ENCODE measurements at places on chromosomes 1 and 21.
A peak's percentile ranks its signal among the peaks of the same experiment; 100 is the strongest.

DNA sequence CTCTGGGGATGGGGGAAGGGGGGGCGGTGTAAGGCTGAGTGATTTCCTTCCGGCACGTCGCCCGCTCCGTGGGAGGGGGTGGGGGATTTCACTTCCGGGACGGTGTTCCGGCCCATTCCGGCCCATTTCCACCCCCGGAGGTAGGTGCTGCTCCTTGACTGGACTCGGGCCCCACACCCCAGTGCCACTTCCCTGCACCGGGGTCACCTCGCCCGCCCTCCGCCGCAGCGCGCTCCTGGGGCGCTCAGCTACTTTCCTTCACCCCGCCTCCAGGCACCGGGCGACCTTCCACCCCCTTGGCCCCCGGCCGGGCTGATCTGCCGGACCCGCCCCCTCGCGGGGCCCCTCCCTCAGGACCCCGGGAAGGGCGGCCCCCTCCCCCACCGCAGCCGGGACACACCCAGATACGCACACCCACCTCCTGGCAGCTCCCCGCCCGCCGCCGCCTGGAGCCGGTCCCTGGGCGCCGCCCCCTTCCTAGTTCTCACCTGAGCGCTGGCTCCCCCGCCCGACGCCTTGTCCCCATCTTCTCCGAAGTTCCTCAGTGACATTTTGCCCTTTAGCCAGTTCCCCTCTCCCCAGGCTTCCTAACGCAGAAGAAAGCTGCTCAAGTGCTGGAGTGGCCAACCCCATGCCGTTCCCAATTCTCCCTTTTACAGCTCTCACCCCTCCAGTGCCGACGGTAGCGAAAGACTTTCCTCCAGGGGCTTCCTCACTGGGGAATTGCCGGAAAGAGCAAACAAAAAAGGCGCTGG, at the start of gene ZBTB37:
ZBTB37 (plus strand) TSS at position 115 of the 755 bp plus-strand sequence. CDS start 1,846 bp downstream, outside the sequence.
- no peak for DNase-seq

DNA sequence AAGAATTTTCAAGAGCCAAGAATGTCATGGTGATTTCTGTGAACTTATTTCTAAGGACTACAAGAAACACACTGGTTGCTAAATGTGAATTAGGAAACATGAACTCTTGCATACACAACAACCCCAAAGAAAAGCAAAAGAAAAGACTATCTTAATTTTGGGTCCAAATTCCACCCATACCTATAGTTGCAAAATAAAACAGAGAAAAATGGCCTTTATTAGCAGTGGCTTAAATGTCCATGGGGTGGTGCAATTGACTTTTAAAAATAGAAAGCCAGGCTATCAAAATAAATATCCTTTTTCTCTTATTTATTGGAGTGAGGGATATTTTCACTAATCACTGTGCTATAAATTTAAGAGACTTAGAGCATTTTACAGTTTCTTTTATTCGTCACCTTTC, 80.9 kb upstream of the DPYD start:
- DNase-seq, result peak; percentile 63

- peak; percentile 49 for DNase-seq
Measured at GRCh38 chr1:99264201-99265021, at the start of gene PLPPR4. TSS of gene PLPPR4 (plus strand) at chr1:99264492. CDS start at chr1:99264594, 102 bp downstream.

DNA sequence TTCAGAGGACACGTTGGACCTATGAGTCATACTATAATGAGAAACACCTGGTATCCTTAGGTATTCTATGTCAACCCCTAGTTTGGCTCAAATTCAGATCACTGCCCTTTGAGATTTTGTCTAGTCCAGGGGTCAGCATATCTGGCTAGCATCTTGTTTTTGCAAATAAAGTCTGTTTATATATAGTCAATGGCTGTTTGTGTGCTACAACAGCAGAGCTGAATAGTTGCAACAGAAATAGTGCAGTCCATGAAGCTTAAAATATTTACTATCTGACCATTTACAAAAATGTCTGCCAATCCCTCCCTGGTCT, 48.5 kb upstream of the EDEM3 start:
- peak; percentile 45 for DNase-seq

GRCh38 chr1:1543706-1544099, 3.3 kb upstream of the TMEM240 start:
- peak; percentile 54 for DNase-seq

DNA sequence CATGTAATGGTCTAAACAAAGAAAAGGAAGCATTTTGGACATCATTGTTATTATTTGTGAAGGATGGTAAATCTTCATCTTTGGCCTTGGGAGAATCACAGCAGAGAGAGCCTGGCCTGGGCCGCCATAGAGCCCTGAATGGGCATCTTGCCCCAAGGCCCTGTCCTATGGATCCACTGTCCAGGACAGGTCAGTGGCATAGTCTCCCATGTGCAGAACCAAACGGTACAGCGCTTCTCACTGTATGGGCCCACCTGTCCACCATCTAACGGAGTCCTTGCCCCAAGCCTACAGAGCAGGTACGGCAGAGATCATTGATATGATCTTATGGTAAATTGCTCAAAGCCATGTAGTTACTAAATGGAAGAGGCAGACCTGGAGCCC, 185.7 kb downstream of the FOXD2 start:
- no peak for DNase-seq

DNA sequence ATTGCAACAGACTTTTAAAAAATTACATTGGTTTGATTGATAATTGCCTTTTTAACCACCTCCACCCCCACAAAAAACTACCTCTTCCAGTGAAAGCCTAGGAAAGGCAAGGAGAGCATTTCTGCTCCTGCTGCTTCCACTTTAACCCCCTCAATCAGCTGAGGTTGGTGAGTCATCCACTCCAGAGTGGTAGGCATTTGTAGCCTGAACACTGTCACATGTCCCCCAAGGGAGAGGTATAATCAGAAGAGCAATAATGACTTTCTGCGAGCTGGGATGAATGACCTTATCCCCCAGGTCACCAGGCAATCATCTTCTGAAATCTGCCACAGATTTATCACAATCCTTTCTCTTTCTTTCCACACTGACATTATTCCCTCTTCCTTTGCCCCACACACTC, 126.6 kb upstream of the CAMK1G start:
- DNase-seq, result peak; percentile 9

GRCh38 chr1:51236531-51237350, 668 bp downstream of the RNF11 start:
- peak; percentile 43 for DNase-seq

DNA sequence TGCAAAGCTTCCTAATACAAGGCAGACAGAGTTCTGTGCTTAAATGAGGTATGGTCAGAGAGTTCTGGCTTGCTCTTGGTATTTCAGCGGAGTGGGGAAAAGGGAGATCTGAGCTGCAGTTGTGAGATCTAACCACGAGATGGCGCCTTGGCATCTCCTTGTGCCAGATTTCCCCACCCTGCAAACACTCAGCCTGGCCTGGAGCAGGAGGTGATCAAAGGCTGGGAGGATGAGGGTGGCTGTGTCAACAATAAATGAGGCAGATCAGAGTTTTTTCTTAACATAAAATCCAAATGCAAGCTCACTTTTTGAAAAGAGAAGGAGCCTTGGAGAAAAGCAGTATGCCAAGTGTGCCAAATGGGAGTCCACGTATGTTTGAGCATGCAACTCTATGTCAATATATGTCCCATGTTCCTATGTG, 4.1 kb upstream of the TFAP2E start:
- DNase-seq, result peak; percentile 60

- DNase-seq, result no peak
Measured at GRCh38 chr1:246827396-246827795, 103.2 kb downstream of the SCCPDH start.

DNA sequence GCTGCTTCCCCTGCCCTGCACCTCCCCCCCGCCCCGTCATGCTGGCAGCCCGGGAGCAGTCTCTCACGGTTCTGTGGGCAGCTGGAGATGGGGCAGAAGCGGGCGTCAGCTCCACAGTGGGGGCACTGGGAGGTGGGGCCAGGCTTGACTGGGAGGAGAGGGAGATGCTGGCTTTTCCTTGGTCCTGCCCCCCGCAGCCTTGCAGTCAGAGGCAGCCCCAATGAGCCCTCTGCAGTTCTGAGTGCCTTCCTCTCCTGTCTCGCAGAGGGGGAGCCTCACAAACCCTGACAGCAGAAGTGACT, 21.7 kb downstream of the ARHGEF10L start:
- peak; percentile 49 for DNase-seq

GRCh38 chr1:166379447-166379846, 212.6 kb upstream of the FAM78B start:
- no peak for DNase-seq

GRCh38 chr1:205826016-205826806, 13.2 kb upstream of the SLC41A1 start:
- no peak for DNase-seq

DNA sequence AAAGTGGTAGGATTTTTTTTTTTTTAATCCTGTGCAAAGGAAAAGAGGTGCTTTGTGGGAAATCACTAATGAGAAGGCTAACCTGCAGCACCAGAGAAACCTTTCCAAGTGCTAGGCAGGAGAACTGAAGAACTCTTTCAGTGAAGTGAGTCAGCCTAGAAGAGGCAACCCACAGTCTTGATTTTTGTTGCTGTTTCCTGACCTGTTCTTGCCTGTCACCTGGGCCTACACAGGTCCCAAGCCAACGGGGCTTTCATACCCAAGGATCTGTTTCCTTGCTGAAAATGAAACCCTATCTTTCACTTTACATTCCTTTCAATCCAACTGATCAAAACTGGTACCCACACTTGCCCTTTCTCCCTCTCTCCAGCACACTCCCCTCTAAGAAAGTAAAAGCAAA, 7.1 kb upstream of the IKBKE start:
- no peak for DNase-seq

- no peak for DNase-seq
Measured at GRCh38 chr1:9400425-9401079, 107.9 kb downstream of the SPSB1 start.

GRCh38 chr1:189192741-189193520, 1284.7 kb downstream of the BRINP3 start:
- no peak for DNase-seq

DNA sequence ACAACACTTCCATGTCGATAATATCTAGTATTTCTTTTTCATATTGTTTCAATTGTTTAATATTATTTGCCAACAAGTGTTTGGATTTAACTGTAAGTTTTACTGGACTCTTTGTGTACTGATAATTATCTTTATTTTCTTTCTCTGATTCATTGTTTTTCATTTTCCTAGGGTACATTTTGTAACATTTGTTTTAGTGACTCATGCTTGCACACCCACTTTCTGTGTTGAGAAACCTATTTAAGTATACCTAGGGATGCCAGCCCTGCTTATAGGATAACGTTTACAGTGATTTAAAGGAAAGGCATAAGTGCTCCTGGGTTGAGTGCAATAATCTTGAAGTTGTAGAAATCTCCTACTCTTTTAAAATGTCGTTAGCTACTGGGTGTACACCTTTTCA, 1386.0 kb upstream of the ADGRL4 start:
- DNase-seq, result no peak

GRCh38 chr1:239912471-239912870, 179.2 kb upstream of the FMN2 start:
- peak; percentile 53 for DNase-seq

DNA sequence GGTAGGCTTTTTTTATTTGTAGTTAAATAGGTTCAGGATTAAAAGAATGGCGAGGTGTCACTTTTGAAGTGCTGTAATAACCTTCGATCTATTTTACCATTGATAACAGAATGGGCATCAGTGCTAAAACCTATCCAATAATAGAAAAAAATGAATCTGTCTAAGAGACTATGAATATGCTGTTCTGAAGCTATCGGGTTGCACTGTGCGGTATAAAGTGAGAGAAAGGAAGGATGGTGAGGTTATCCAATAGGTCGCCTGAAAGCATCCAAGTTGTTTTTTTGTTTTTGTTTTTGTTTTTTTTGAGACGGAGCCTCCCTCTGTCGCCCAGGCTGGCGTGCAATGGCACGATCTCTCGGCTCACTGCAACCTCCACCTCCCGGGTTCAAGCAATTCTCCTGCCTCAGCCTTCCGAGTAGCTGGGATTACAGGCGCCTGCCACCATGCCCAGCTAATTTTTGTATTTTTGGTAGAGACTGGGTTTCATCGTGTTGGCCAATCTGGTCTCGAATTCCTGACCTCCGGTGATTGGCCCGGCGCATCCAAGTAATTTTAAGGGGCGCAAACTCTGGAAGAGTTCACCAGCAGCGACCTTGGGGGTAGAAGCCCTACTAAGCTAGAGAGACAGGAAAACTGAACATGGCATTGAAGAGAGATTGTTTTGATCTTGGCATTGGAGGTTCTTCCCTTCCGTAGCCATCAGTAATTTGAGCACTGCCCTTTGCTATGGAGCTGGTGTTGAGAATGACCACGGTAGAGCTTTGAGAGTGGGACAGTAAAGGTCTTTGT, 8.7 kb upstream of the MDM4 start:
- peak; percentile 57 for DNase-seq

DNA sequence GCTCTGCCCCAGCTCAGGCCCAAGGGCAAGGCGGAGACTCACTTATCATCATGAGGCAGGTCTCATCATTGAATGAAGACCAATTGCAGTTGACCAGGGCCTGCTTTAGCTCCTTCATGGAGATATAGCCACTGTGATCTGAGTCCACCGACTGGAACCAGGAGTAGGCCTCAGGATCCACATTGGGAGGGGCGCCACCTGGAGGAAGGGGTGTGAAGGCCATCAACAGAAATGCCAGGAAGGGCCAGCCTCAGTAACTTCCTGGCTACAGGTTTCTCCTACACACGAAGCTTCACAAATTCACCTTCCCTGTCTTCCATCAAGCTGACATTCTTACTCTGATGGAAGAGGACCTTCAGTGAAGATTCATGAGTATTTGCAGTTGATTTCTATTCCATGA, 11.6 kb downstream of the PEF1 start:
- DNase-seq, result no peak

GRCh38 chr21:15274701-15275485, 210.1 kb upstream of the NRIP1 start:
- no peak for DNase-seq

DNA sequence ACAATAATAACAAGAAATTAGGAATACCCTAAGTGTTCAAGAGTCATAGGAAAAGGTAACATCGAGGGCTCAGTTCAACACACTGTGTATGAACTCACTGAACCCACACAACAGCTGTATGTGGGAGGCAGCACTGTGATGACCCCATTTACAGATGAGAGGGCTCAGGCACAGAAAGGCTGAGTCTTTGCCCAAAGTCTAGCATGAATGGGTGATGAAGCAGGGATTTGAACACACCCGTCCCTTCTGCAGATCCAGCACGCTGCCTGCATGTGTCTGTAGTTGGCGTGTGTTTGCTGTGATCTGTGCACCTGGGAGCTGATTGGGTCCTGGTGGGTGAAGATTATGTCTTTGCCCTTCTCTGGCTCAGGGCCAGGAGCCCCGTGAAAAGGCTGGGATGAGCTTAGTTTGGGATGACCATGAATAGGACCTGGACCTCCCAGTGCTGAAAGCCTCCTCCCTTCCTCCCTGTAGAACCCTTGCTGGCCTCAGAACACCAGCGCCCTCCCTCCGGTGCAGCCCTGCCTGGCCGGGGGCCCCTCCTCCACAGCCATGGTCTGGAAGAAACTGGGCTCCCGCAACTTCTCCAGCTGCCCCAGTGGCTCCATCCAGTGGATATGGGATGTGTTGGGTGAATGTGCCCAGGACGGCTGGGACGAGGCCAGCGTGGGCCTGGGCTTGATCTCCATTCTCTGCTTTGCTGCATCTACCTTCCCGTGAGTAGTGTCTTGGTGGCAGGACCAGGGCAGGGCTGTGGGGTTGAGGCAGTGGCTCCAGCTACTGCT, 5.2 kb downstream of the SLC66A1 start:
- no peak for DNase-seq

- DNase-seq, result peak; percentile 92
Measured at GRCh38 chr1:19765623-19766022, 34.1 kb downstream of the TMCO4 start.
